ENCODE measurements at places on chromosomes 2 and 18.

DNA sequence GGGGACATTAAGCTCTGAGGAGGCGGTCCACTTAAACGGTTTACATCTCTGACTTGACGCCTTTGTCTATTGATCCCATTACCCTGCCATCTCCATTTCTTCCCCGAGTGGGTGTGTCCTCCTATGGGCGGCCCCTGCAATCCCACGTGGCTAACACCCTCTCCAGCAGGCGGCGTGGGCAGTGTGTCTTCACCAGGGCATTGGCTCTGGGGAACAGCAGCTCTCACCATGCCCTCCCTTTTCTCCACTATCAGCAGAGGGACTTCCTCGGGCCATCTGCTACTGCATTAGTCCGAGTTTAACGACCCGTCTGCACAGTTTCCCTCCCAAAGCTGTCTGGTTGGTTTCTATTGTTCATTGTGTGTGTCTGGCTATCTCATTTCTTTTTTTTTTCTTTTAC lies 511.9 kb upstream of the NRP2 start:
- DNase-seq: no peak

DNA sequence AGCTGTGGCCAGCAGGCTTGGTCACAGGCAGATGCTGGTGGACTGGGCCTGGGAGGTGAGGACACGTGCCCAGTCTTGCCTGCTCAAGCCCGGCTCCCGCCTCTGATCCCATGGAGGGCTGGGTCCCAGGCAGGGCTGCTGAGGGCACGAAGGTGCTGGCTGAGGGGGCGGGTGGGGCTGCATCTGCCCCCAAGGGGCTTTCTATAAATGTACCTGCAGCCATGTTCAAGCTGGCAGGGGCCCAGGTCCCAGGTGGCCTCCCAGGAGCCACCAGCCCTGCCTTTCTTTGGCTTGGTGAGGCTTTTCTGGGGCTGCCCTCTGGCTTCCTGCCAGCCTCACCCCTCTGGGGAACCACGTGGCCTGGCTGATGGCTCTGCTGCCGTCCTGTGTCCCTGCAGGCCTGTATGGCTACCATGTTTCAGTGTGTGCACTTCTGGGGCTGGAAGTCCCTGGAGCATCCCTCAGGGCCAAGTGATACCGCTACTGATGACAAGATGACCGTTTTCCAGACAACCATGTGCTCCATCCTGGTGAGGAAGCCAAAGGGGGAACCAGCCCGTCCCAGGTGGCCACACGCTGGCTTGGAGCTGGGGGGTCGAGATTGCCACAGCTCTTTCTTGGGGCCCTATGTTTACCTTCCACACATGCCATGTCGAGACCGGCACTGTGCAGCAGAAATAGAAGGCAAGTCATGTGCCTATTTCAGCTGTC lies 23.2 kb downstream of the HJURP start:
- no peak for DNase-seq

DNA sequence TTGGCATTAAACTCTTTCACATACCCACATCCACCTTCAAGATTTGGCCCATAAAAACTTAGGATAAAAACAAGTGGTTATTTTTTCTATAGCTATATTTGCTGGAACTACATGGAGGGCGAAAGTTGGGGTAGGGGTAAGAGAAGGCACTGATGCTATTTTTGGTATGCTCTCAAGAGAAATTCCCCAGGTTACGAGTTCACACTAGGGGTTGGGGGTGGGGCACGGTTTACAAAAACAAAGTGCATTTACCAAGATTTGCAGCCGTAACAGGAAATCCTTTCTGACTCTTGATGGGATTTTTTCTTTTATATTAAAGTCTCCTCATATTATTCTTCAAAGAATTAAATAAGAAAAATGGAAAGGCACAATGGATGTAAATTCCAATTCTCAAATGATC lies 6.8 kb downstream of the SERPINE2 start:
- no peak for DNase-seq

GRCh38 chr2:233072838-233073237 lies 12.7 kb downstream of the INPP5D start:
- DNase-seq: no peak

- peak; percentile 72 for DNase-seq
Measured at GRCh38 chr2:238438856-238439849, 12.4 kb downstream of the ASB1 start.

DNA sequence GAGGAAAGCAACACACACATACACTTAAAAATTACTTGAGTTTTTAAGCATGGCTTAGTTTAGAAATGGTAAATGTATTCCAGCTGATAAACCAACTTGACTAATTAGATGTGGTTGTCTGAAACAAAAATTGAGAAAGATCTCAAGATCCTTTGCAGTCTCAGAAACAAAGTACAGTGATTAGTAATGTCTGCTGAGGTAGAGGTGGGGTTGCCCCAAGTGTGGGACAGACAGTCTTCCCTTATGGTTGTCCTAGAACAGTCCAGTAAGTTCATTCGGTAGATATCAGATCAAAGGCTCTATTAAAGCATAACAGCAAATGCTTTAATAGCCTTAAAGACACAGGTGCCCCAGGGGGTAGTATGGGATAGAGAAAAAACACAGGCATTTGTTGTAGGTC lies 94.5 kb downstream of the BARD1 start:
- no peak for DNase-seq

- no peak for DNase-seq
Measured at GRCh38 chr2:189751080-189751658, 11.4 kb downstream of the OSGEPL1 start.

DNA sequence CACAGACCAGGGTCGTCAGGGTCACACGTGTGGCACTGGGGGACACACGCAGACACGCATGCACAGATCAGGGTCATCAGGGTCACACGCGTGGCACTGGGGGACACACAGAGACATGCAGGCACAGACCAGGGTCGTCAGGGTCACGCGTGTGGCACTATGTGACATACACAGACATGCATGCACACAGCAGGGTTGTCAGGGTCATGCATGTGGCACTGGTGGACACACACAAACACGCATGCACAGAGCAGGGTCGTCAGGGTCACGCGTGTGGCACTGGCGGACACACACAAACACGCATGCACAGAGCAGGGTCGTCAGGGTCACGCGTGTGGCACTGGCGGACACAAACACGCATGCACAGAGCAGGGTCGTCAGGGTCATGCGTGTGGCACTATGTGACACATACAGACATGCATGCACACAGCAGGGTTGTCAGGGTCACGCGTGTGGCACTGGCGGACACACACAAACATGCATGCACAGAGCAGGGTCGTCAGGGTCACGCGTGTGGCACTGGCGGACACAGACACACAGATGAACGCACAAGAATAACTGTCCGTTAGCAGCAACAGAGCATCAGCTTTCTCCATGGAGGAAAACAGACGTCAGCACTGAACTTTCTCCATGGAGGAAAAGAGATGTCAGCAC lies 34.9 kb downstream of the HDAC4 start:
- no peak for DNase-seq

DNA sequence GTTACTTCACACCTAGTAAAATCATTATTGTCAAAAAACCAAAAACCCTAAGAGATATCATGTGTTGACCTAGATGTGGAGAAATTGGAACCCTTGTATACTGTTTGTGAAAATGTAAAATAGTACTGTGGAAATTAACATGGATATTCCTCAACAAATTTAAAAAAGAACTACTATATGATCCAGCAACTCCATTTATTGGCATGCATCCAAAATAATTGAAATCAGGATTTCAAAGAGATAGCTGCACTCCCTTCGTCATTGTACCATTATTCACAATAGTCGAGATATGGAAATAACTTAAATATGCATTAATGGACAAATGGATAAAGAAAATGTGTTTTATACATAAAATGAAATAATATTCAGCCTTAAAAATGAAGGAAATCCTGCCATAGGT lies 105.3 kb upstream of the ZC3H15 start:
- no peak for DNase-seq

DNA sequence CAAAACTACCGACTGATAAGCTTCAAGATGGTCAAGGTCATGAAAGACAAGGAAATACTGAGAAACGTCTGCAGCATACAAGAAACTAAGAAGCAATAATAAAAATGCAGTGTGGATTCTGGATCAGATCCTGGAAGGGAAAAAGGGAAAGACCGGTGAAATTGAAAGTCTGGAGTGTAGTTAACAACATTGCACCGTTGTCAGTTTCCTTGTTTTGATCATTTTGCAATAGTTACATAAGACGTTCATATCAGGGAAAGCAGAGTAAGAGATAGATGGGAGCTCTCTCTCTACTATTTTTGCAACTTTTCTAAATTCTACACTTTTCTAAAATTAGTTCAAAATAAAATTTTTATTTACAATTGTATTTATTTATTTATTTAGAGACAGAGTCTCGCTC lies 15.0 kb upstream of the ZNF407 start:
- no peak for DNase-seq

- DNase-seq: no peak
Measured at GRCh38 chr2:168416555-168416954, 39.5 kb upstream of the CERS6 start.

GRCh38 chr2:158317642-158318041 lies 138.9 kb downstream of the CCDC148 start:
- DNase-seq: no peak

- DNase-seq: no peak
Measured at GRCh38 chr2:238322001-238322411, 1.7 kb downstream of the TRAF3IP1 start.

DNA sequence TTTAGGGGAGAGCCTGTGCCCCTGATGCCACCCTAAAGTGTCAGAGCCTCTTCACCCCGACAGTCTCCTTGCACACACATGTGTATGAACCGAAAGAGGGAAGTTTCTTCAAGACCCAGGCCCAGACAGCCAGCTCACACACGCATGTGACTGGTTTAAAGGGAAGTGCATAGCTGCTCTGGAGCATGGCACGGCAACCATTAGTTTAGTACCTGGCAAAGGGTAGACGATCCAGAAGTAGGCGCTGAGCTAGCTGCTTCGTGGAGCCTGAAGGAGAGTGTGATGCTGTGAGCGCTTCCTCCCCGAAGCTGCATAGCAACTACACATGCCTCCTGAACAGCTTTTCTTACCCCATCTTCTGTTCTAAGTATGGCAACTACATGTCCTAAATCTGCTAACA lies 91.7 kb downstream of the ZCCHC2 start:
- DNase-seq: no peak

DNA sequence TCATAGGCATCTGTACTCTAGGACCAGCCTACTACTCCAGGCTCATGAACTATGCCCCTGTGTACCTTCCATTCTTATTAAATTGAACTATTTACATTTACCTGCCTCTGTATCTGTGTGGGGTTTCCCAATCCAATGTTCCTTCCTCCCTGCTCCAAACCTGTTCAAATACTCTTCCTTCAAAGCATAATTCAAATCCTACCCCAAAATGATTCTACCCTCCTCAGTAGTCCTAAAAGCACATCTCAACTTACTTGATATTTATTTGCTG lies 3.8 kb downstream of the MEMO1 start:
- no peak for DNase-seq

DNA sequence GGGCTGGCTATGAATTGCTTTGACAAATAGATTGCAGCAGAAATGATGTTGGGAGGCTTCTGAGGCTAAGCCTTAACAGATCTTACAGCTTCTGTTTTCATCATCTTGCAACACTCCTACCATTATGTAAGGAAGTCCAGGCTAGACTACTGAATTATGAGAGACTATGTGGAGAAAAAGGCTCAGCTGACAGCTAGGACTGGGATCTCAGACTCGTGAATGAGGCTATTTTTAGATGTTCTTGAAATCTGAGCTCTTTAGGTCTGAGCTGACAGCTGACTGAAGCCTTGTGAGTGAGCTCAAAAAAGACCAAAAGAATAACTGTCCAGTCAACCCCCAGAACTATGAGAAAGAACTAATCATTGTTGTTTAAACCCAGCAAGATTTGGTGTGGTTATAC lies 70.3 kb downstream of the VWC2L start:
- no peak for DNase-seq

- DNase-seq: no peak
Measured at GRCh38 chr2:74694281-74694680, 40.2 kb downstream of the SEMA4F start.

DNA sequence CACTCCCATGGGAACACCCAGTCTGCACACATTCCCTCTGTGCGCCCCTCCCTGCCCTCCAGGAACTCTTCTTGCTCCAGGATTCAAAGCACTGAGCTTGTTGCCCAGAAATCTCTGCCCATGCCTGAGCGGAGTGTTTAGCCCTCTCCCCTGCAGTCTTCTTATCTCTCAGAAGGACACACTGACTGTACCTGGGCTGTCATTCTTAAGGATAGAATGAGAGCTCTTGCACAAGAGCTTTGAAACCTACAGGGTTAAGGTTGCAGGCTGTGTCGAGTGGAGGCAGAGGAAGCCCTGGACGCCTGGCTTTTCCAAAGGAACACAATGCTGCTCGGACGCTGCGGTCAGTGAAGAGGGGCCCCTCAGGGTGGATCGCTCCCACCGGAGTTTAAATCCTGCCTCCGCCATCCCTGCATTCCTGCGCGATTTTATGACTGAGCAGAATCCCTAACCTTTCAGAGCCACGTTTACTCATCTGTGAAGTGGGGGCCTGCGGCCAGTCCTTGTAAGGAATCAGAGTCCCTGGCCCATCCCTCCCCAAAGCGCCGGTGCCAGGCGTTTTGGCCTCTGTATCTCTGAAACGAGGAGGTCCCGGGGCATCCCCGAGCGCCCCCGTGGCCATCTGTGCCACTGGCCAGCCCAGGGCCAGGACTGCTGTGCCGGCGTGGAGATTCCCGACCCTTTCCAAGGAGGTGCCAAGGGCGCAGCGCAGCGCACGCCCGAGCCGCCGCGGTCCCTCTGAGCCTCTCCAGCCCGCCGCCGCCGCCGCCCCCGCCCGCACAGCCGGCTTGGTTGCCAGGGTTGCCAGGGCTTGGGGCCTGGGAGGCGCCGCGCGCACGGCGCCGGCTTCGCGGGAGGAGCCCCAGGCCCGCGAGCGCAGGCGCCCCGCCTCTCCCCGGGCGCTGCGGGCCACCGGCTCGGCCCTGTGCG lies 58.9 kb downstream of the FAM168B start:
- no peak for DNase-seq

GRCh38 chr18:41524674-41525470 lies 430.2 kb upstream of the PIK3C3 start:
- no peak for DNase-seq

DNA sequence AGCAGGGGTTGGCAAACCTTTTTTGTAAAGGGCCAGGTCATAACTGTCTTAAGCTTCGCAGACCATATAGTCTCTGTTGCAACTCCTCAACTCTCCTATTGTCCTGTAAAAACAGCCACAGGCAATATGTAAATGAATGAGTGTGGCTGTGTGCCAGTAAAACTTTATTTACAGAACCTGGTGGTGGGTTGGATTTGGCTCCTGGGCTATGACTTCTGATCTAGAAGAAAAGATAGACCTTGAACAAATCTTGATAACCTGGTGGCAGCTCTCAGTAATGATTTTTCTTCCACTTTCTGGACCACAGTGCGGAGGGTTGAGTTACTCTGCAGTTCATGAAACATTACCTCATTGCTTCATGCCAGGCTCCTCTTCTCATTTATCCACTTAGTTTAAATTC lies 139.3 kb downstream of the MYCN start:
- DNase-seq: no peak

All from stimulated activated CD4-positive, alpha-beta T cell treated with anti-CD3 and anti-CD28 coated beads, Interleukin-15, amount 100 ng/mL, for 48 hours (primary cell).